Dorsolateral prefrontal cortex (tissue), 122 donors: ENCODE measurements at places on chromosomes 4 and X. TPM values are rescaled to one million over a fixed set of nuclear protein-coding genes. Genes with fewer than 3 reads are reported as not detected.

- no peak for DNase-seq
Observed at GRCh38 chr4:6576932-6577331, 1.9 kb downstream of the MAN2B2 start.

DNA sequence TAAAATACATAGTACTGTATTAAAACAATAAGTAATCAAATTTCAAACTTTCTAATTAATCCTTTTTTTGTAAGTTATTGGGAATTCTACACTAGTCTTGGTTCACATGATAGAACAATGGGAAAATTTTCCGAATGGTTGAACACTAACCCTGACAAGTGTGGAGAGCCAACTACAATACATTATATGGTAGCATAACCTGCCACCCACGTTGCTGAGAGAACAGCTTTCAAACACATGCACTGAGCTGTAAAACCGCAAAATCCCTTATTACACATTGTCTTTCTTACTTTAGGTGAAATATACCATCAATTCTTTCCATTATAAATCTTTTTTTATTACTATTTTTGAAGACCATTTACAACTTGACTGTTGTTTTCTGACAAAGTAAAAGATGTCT lies 54.7 kb downstream of the ANAPC10 start:
- DNase-seq = no peak

- DNase-seq = no peak
Observed at GRCh38 chr4:73221734-73222133, 36.9 kb downstream of the ANKRD17 start.

DNA sequence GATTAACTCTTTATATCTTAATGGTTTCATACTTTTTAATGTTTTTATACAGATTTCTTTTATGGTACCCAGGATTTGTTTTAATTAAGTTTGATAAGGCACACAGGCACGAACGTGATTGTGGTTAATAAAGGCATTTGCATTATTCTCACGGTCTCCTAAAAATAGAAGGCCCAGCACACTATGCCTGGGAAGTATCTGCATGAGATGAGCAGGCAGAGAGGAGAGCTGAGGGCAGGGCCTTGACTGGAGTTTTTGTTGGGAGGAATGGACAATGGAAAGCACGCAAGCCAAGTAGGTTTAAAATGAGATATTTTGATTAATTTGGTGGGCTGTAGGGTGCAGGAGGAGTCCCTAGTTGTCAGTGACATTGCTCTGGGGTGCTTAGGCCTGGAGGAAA lies 1714.3 kb upstream of the PCDH7 start:
- no peak for DNase-seq

GRCh38 chr4:166972071-166972470 lies 262.2 kb downstream of the SPOCK3 start:
- no peak for DNase-seq

DNA sequence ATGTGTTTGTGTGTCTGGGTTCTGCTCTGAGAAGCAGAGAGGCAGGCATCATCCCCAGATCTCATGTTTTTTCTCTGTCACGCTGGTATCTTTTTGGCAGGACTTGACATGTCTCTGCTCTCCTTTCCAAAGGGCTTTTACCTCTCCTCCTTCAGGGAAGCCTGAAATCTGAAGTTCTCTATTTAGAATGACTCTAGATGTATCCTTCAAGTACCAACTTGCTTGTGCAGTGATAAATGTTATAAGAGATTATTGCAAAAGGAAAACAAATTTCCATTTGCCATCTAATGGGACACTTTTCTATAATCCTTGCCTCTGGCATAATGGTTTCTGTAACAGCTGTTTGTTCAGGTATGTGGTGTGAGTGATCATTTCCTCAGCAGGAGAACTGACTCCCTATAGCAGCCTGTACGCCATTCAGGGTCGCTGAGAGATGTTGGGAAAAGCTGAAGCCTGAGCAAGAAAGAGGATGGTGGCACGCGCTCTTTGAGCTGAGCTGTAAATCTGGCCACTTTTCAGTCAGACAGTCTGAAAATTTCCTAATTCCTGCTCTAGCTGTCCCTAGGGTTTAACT lies 72.5 kb downstream of the CNGA2 start:
- no peak for DNase-seq

GRCh38 chrX:30525732-30526131 lies 51.8 kb downstream of the TASL start:
- no peak for DNase-seq

DNA sequence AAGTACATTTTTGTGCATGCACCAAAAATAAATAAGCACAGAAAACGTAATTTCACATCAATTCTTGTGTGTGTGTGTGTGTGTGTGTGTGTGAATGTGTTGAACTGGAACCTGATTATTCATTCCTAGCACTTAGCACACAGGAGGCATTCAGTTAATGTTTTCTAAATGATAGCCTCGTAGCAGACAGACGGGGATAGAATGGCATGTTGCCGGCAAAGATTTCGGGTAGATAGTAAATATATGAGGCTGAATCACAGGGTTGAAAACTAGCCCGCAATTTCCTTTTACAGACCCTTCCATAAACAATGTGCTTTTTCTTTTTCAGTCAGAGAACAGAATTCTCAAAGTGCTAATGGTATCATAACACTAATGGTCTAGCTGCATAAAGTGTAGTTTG lies 13.5 kb downstream of the MAOB start:
- DNase-seq = no peak

DNA sequence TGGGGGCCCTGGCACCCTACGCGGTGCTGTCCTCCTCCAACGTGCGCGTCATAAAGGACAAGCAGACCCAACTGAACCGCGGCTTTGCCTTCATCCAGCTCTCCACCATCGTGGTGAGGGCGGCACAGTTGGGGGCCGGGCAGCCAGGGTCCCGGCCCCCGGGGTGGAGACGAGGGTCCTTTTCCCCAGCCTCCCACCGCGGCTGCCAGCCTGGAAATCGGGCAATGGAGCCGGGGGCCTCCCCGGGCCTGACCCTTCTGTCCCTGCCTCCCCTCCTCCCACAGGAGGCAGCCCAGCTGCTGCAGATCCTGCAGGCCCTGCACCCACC lies 13.7 kb upstream of the UBA1 start:
- DNase-seq = no peak

GRCh38 chr4:118345813-118346212 lies 7.0 kb downstream of the PRSS12 start:
- no peak for DNase-seq

DNA sequence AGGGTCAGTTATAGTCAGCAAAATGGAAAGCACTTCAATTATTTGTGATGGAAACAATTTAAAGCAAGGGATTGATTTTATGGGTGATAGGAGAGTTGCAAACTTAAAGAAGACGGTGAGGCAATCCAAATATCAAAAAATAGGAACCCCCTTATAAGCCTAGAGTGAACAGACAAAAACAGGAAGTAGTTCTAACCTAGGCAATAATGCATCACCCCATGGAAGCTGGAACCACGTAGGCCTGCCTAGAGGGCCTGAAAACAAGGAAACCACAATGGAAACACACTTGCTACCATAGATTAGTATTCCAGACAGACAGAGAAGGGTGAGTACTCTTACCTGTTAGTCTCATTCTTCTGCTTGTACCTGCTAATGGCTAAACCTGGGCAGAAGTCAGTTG lies 13.5 kb upstream of the GK2 start:
- no peak for DNase-seq

DNA sequence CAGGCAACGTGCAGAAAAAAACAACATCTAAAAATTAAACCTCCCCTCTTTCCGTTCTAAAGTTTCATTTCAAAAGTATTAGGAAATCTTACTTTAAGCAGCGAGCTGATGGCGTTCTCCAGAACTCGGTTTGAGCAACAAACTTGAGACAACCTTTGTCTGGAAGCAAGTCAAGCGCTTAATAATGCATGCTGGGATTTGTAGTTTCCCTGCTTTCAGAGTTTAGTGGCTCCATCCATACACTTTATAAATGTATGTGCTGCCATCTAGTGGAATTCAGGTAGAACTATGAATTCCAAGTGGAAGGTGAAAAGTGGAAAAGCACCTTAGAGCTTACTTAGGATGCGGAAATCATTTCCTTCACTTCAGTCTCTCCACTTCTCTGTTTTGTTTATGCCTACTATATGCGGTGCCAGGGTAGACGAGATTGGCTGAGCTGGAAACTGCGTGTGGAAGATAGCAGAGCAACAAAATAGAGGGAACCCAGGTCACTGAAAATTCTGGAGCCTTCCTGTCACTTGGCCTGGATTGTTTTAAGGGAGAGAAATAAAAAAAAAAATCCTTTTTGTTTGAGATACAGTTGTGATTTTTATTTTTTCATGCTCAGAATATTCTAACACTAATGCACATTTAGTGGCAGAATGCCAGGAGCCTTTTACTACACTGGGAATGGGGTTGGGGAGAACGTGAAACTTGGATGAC lies at the start of gene BDH2:
BDH2 (minus strand) TSS at position 144 of the 702 bp plus-strand sequence. CDS start 3,580 bp downstream, outside the sequence.
- DNase-seq = no peak

GRCh38 chr4:25821899-25822298 lies 40.9 kb downstream of the SEL1L3 start:
- DNase-seq = no peak

DNA sequence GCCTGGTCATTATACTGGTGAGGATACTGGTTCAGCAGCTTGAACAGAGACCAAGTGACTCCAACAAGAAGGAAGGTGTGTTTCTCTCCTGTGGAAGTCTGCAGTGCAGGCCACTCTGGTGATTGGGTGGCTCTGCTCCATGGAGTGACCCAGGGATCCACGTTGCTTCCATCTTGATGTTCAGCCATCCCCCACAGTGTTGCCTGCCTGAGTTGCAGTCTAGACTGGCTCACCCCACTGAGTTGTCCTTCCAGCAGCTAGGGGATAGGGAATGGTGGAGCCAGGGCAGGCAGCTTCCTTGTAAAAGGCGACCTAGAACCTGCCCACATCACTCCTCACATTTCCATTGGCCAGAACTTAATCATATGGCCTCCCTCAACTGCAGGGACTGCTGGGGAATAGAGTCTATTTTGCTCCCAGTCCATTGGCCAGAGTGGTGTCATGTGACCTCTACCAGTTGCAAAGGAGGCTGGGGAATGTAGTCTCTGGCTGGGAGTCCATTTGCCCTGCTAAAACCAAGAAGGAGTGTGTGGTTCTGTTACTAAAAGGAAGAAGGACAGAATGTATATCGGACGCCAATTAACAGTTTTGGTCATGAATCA lies 8.0 kb downstream of the MAN2B2 start:
- DNase-seq = peak; percentile 46

GRCh38 chr4:2396781-2397368 lies 21.6 kb downstream of the ZFYVE28 start:
- no peak for DNase-seq

DNA sequence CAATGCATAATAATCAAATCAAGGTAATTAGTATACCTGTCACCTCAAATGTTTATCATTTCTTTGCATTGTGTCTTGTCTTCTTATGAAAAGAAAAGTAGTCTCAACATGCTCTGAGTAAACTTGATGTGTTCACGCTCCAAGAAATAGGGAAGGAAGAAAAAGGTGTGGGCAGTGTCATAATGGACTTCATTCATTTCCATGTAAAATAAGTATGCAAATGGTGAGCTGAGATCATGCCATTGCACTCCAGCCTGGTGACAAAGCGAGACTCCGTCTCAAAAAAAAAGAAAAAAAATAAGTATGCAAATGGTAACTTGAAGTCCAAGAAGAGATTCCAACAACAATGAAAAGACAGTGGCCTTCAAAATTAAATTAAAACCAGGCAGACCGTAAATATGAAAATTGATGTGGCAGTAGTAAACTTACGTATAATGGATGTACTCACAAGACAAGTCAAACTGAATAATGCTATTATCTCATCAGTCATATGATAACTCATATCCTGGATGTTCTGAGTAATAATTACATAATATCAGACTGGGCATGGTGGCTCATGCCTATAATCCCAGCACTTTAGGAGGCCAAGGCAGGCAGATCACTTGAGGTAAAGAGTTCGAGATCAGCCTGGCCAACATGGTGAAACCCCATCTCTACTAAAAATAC lies 6.0 kb upstream of the CWH43 start:
- no peak for DNase-seq

DNA sequence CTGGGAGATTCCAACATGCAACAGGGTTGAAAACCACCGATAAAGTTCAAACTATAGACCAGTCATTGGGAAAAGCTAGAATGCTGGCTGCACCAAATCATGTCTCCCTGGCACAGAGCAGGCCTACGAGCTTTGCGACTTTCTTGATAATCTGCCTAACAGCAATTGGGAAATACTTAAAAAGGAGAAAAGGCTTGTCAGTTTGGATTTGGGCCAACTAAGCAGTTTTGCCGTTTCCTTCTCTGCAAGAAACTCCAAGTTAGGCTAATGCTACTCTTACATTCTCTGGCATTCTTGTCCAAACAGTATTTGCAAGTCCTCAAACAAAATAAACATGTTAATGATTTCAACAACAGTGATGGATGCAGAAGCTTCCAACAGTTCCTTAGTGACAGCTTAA lies 87.9 kb downstream of the PDK3 start:
- DNase-seq = no peak

- DNase-seq = no peak
Observed at GRCh38 chr4:17155486-17155885, 257.0 kb upstream of the LDB2 start.

- DNase-seq = no peak
Observed at GRCh38 chr4:85154591-85154990, 188.1 kb upstream of the WDFY3 start.

GRCh38 chrX:11533199-11533651 lies 132.5 kb downstream of the ARHGAP6 start:
- DNase-seq = no peak

GRCh38 chrX:39318506-39319343 lies 517.5 kb downstream of the MID1IP1 start:
- DNase-seq = no peak

DNA sequence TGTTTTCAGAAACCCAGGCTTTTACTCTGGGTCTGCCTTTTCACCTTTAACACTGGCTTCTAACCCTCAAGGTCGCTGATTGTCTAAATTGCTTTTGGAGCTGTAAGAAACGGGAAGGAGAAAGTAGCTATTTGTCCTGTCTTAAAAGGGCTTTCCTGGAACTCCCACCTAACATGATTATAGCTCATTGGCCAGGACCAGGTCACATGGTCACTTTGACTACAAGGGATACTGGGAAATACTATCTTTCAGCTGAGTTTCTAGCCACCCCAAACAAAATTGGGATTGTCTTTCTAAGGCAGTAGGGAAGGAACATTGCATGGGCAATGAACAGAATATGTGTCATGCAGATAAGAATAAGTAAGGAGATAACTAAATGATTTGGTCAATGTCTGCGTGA lies 106.7 kb upstream of the ARHGAP24 start:
- DNase-seq = no peak

Gene KLHL13
- total RNA-seq = 6.2 TPM

Gene KLB
- not detected for total RNA-seq

Gene SRPX
- 5.3 TPM for total RNA-seq

Gene RENBP
- 17.6 TPM for total RNA-seq

Gene THOC2
- 86.1 TPM for total RNA-seq

Gene HELQ
- 14.5 TPM for total RNA-seq

Gene LRBA
- total RNA-seq = 32.0 TPM

Gene LUZP4
- total RNA-seq = not detected

Gene P2RY4
- total RNA-seq = 0.49 TPM

Gene GSTCD
- total RNA-seq = 8.6 TPM

Gene ZDHHC9
- 48.4 TPM for total RNA-seq
